ENCODE measurements at places on chromosomes 7 and 10. TPM values are rescaled to one million over a fixed set of nuclear protein-coding genes. Genes with fewer than 3 reads are reported as not detected.

- DNase-seq, result no peak
- H3K27me3 ChIP-seq, result no peaks in the 10 kb centered on the region
- H3K36me3 ChIP-seq, result no peaks in the 10 kb centered on the region
- H3K4me1 ChIP-seq, result no peaks in the 10 kb centered on the region
These were observed 114.8 kb upstream of the ARID5B start for GRCh38 chr10:61786728-61787127.

DNA sequence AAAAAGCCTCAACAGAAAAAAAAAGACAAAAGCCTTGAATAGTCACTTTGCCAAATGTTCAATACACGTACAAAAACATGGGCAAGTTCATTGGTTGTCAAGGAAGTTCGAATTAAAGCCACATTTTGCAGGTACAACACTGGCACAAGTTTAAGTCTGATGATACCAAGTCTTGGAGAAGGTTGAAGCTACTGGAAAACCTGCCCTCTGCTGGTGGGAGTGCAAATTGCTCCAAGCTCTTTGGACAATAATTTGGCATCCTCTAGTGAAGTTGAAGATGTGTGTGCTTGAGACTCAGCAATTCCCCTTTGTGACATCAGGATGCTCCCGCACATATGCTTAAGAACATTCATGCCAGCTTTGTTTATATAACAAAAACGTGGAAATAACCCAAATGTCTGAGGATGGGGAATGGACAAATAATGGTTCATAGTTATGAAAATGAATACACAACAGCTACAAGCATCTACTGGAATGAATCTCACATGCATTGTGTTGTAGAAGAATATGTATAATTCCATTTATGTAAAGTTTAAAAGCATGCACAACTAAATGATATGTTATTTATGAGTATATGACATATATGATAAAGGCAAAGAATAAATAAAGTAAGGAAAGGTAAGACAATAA is 120.0 kb upstream of the PLPP4 start:
- H3K4me1 ChIP-seq, result no peaks in the 10 kb centered on the region
- no peaks in the 10 kb centered on the region for H3K27me3 ChIP-seq
- H3K4me3 ChIP-seq, result no peak overlapping the region
- no peak overlapping the region for H3K27ac ChIP-seq
- no peaks in the 10 kb centered on the region for H3K36me3 ChIP-seq

GRCh38 chr10:133328358-133329343 is 8.0 kb downstream of the CALY start:
- H3K27me3 ChIP-seq, result peaks cover 13% of the 10 kb centered on the region
- H3K4me3 ChIP-seq, result no peak overlapping the region
- no peaks in the 10 kb centered on the region for H3K36me3 ChIP-seq
- DNase-seq, result no peak
- H3K4me1 ChIP-seq, result no peaks in the 10 kb centered on the region
- no peak overlapping the region for H3K27ac ChIP-seq

DNA sequence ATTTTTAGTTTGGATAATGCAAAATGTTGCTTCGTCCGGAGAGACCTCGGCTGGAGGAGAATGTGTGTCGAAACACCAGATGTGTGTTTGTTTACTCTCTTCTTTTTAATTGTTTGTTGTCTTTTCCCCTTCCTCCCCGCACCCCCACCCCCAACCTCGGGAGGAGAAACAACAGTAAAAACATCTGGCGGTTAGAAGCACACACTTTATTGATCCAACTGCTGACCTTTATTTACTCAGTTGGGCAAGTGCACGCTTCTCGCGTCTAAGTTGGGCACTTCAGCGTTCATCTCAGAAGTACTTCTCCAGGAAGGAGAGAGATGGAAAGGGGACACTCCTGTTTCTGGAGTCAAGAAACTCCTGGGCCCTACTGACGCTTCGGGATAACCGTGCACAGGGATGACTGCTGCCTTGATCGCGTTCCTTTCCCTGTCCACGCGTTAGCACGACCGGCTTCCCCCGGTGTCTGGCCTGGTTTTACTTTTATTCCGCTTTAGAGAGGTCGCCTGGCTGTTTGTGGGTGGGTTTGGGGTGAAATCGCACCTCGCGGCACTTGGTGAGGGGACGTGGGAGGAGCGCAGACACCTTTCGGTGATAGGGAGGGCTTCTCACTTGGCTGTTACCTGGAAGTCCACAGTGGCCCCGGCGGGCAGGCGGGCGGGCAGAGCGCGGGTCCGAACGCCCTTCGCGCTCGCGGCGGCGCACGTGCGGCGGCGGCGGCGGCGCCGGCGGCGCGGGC is 168.3 kb upstream of the PPP1R3A start:
- H3K27me3 ChIP-seq, result peaks cover 14% of the 10 kb centered on the region
- peak overlapping the region; percentile 82 for H3K27ac ChIP-seq
- H3K4me3 ChIP-seq, result peak overlapping the region; percentile 49
- no peaks in the 10 kb centered on the region for H3K36me3 ChIP-seq
- H3K4me1 ChIP-seq, result peaks cover 37% of the 10 kb centered on the region

DNA sequence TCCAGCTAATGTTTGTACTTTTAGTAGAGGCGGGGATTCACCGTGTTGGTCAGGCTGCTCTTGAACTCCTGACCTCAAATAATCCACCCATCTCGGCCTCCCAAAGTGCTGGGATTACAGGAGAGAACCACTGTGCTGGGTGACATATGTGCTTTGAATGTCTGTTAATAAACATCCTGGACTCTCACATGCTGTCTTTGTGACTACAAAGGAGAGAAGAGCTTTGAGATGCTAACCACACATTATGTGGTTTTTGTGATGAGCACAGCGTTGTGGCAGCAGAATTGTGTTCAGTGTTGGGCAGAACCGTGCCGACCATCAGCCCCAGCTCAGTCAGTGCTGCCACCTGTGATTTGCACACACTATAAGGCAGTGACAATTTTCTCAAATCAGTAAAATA is 500.1 kb upstream of the KLF6 start:
- H3K27ac ChIP-seq, result peak overlapping the region; percentile 73
- no peaks in the 10 kb centered on the region for H3K27me3 ChIP-seq
- no peaks in the 10 kb centered on the region for H3K4me1 ChIP-seq
- no peak overlapping the region for H3K4me3 ChIP-seq

GRCh38 chr10:12543589-12543988 is 194.2 kb downstream of the CAMK1D start:
- no peak for DNase-seq
- no peak overlapping the region for H3K27ac ChIP-seq
- H3K27me3 ChIP-seq, result no peaks in the 10 kb centered on the region
- H3K4me1 ChIP-seq, result peaks cover 24% of the 10 kb centered on the region
- no peak overlapping the region for H3K4me3 ChIP-seq
- H3K36me3 ChIP-seq, result no peaks in the 10 kb centered on the region

DNA sequence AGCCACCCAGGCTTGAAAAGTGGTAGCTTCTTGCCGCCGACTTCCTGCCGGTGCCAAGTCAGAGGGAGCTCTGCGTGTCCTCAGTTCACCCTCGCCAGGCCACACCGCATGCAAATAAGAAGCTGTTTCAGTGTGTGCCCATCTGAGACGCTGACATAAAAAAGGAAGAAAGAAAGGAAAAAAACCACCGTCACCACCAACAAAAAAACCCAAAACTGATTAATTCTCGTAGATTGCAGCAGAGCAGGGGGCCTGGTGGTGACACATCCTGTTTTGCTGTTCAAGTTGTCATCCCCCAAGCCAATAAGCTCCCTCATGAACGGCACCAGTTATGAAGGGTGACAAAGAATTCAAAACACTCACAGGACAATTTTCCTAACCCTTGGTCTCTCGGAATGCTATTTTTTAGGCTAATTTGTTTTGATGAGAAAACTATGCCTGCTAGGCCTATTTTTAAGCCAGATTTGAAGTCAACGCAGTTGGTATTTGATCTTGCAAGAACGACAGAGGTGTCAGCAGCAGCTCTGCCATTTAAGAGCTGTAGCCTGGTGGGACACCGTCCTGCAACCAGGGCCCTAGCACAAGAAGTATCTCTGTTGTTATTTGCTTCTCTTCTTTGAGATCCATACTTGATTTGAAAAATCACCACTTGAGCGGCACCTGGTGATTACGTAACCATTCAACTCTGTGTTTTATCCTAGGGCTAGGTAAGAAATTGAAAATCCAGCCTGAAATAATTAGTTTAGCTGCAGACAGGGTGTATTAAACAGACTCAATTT is 145.6 kb downstream of the PFKFB3 start:
- H3K4me3 ChIP-seq, result no peak overlapping the region
- no peak for DNase-seq
- no peaks in the 10 kb centered on the region for H3K36me3 ChIP-seq
- H3K27me3 ChIP-seq, result no peaks in the 10 kb centered on the region
- H3K4me1 ChIP-seq, result peaks cover 6% of the 10 kb centered on the region

The ZNF107 gene
- total RNA-seq, result 0.98 TPM

The TRIM50 gene
- total RNA-seq, result not detected

The AKR1C4 gene
- not detected for total RNA-seq

The TBX20 gene
- 140 TPM for total RNA-seq

Measured in right atrium auricular region (tissue), 2 donors.